Airway epithelial cell (primary cell): ENCODE measurements at places on chromosomes 2 and 18. TPM values are rescaled to one million over a fixed set of nuclear protein-coding genes. Genes with fewer than 3 reads are reported as not detected.

The SLC39A6 gene
- total RNA-seq: 55.2 and 75.3 TPM in 2 replicates

The SERPINB4 gene
- 4.0 and 5.0 TPM in 2 replicates for total RNA-seq

The ANKRD30B gene
- total RNA-seq: not detected in 2 replicates

The POTEC gene
- total RNA-seq: not detected in 2 replicates

The ABCG5 gene
- not detected in 2 replicates for total RNA-seq

The BCL11A gene
- total RNA-seq: 9.3 and 10.8 TPM in 2 replicates

The RBKS gene
- total RNA-seq: 0.78 and 0.98 TPM in 2 replicates

The LONRF2 gene
- not detected in 2 replicates for total RNA-seq

The CAPN14 gene
- total RNA-seq: 2.9 and 4.0 TPM in 2 replicates
